NCI-H1092 (cell line): ENCODE measurements at places on chromosomes 4 and X.

- no peak for DNase-seq
Observed at GRCh38 chr4:174284487-174284886, 776 bp downstream of the CEP44 start.

DNA sequence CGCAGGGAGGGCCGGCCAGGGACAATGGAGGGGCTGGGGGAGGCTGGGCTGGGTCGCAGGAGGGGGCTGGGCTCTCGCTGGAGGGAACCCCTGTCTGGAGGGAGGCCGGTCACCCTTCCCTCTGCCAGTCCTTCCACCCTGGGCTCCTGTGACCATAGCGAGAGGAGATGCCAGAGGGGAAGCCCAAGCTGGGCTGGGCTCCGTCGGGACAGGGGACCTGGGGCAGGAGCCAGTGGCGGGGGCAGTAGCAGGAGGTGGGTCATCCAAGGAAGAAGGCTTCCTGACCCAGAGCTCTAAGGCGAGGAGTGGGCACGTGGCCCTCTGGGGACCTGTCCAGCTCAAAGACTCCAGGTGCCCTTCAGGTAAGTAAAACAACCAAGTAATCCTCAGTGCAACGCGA, 16.9 kb downstream of the CTAG1B start:
- no peak for DNase-seq

GRCh38 chr4:145909773-145910172, 28.9 kb downstream of the ZNF827 start:
- DNase-seq: no peak

DNA sequence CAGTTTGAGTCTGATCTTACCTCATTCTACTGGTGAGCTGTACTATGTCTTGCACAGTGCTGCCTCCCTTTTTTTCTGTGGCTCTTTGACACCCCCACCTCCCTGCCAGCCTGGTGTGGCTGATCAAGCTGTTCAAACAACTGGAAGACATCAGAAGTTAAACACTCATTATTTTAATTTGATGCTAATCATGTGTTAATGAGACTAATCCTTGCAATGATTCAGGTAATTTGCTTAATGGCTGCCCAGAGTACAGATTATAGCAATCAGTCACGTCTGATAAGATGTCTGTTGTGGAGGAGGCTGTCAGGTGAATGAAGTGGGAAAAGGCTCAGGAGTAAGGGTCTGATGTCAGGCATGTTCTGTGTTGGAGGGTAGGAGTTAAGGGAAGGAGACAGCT, 87.4 kb upstream of the GK2 start:
- DNase-seq: no peak

DNA sequence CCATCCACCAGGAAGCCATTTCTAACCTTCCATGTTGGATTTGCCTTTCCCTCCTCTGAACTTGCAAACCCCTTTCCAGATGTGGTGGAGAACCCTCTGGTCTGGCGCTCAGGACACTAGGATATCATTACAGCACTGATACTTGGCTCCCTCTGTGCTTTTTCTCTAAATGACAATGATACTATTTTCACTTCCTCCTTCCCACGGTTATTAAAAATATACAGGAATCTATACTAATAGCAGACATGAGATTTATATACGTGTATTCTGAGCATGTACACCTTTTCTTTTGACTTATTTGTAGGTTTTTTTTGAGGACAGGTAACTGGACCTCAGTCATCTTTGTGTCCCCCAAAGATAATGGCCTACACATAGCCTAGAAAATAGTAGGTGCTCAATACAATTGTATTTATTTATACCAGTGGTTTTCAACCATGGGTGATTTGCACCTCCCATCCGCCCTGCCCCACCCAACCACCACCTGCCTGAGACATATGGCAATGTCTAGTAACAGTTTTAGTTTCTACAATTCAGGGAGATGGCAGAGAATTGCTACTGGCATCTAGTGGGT, 60.4 kb upstream of the PLAC8 start:
- no peak for DNase-seq

DNA sequence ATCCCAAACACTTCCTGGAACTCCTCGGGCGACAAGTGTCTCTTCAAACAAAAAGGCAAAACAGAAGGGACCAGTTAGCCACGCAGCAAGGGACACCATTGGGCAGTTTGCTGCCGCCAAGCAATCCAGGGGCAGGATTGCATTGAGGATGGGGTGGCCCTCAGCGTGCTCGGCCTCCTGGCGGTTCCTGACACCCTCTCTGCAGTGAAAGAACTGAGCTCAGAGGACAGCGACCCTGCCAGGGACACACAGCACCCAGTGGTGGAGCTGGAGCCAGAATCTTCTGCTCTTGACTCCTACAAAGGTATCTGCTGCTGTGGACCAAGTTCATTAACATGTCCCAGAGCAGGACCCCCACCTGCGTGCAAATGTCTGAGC, 27.4 kb upstream of the AFAP1 start:
- DNase-seq: no peak

DNA sequence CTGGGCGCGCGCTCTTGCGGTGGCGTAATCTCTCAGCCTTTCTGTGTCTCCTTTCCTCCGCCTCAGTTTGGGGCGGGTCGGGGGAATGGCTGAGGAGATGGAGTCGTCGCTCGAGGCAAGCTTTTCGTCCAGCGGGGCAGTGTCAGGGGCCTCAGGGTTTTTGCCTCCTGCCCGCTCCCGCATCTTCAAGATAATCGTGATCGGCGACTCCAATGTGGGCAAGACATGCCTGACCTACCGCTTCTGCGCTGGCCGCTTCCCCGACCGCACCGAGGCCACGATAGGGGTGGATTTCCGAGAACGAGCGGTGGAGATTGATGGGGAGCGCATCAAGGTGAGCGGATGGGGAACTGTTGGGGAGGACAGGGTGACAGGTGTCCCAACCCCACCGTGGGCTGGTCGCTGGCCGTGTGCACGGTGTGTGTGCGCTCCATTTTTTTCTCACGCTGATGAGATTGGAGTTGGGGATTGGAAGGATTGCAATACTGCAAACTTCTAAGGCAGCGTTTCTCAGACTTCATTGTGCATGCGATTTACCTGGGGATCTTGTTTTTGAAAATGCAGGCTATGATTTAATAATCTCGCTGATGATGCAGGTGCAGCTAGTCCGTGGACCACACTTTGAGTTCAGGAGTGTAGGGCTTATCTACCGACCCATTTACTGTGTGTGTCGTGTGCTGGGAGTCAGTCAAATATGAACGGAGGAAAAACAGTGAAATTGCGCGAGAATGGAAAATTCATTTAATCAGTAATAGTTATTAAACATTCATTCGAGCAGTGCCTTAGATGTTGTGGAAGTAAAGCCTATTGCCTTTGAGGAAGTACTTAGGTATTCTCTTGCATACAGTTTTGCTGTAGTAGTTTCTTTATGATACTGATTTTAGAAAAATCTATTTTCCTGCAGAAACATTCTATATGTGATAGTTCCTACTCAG, at the start of gene RAB33B:
Gene RAB33B, plus strand, starts transcription at position 11 of the 935 bp plus-strand sequence. Its CDS starts 75 bp downstream, at position 86.
- no peak for DNase-seq

- no peak for DNase-seq
Observed at GRCh38 chr4:25377572-25378436, 741 bp downstream of the ANAPC4 start.

GRCh38 chr4:23931489-23931830, 41.6 kb upstream of the PPARGC1A start:
- DNase-seq: no peak

GRCh38 chr4:13892739-13893105, 265.2 kb upstream of the BOD1L1 start:
- no peak for DNase-seq

DNA sequence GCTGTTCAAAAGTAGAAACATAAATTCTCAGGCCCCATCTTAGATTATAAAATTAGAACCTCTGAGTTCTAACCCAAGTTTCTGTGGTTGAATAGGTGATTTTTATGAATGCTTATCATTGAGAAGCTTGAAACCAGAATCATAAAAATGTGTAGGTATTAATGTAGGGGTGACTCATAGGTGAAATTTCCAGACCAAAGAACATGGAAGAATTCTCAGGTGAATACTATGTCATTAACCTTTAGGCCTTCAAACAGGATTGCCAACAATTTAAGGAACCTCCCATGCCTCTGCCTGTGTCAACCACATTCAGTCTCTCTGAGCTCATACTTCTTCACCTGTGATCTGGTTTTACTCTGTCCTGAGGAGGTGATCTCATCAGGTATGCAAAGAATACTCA, 177.8 kb downstream of the NPFFR2 start:
- no peak for DNase-seq

DNA sequence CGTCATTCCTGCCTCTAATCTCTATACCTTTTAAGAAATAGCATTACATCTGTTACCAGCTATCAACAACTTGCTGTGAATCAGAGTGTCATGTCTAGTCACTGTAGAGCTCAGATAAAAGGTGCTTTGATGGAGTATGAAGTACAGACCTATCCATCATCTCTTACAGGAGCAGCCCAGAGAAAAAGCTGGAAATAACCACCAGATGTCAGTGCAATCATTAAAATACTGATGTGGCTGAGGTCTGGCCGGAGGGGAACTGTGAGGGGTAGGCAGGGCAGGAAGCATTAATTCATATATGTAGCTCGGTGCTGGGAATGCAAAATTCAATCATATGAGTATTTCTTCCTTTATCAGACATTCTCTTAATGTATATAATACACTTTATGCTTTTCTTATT, 100.6 kb downstream of the AKAP4 start:
- DNase-seq: no peak

DNA sequence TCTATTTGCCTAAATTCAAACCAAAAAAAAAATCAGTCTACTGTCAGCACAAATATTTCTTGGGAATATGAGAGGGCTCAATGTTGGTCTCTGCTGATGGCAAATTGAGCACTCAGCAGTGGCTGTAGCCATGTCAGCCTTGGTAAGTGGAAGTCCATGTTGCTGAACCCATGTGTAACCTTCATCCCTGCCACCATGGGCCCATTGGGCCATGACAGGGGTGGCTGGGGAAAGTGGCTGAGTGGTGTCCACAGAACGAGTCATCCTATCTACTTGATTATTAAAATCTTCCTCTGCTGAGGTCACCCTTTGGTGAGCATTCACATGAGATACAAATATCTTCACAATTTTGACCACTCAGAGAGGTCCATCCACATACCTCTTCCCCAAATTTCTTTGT, 56.8 kb upstream of the FAM9B start:
- DNase-seq: no peak

GRCh38 chr4:144646523-144647094, 653 bp downstream of the HHIP start:
- no peak for DNase-seq
